ENCODE measurements at places on chromosomes 2 and 18. TPM values are rescaled to one million over a fixed set of nuclear protein-coding genes. Genes with fewer than 3 reads are reported as not detected.

- H3K36me3 ChIP-seq: no peaks in the 10 kb centered on the region
- no peak overlapping the region for H3K4me3 ChIP-seq
- no peak for DNase-seq
- H3K27me3 ChIP-seq: no peaks in the 10 kb centered on the region
Observed at GRCh38 chr2:219643788-219644398, 16.5 kb downstream of the SLC4A3 start.

GRCh38 chr2:116452651-116453050 lies 1361.8 kb upstream of the DDX18 start:
- H3K4me1 ChIP-seq: no peaks in the 10 kb centered on the region
- H3K27me3 ChIP-seq: no peaks in the 10 kb centered on the region
- no peak for DNase-seq
- no peaks in the 10 kb centered on the region for H3K36me3 ChIP-seq
- no peak overlapping the region for H3K27ac ChIP-seq

GRCh38 chr2:206443735-206444527 lies 599 bp downstream of the ADAM23 start:
- peak; percentile 25 for DNase-seq
- peaks cover 20% of the 10 kb centered on the region for H3K27me3 ChIP-seq
- H3K36me3 ChIP-seq: no peaks in the 10 kb centered on the region
- H3K4me3 ChIP-seq: peak overlapping the region; percentile 63
- H3K4me1 ChIP-seq: peaks cover 2% of the 10 kb centered on the region

DNA sequence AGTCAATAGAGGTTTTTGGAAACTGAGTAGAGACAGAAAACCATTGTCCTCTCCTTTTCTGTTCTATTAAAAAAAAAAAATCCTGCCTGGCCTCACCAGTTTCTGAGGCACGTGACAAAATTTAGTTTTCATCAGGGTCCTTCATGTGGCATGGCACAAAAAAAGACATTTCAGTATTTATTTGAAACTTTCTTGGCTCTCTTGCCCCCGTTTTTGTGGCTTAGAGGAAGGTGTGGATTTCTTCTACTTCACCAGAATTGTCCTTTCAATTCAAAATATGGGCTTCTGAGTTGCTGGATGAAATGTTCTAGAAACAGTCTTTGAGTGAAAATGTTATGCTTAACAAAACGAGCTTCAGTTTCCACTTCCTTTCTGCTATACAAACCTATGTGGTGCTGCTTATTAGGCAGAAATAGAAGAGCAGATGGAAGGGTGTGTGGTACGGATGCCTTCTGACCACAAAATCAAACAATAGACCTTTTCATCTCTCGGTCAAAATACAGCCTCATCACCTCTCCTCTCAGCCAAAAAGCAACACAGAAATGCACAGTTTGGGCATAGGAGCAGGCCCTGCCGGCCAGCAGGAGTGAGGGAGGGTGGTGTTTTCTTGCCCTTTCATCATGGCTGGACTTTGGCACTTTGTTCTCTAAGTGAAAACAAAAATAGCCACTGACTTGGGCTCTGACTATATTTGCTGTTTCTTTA lies 89.2 kb downstream of the SH3RF3 start:
- no peak overlapping the region for H3K4me3 ChIP-seq
- H3K27me3 ChIP-seq: no peaks in the 10 kb centered on the region
- H3K36me3 ChIP-seq: no peaks in the 10 kb centered on the region
- H3K27ac ChIP-seq: peak overlapping the region; percentile 79
- H3K4me1 ChIP-seq: peaks cover 29% of the 10 kb centered on the region

GRCh38 chr2:148720501-148721001 lies 76.0 kb downstream of the EPC2 start:
- H3K4me3 ChIP-seq: no peak overlapping the region
- H3K4me1 ChIP-seq: peaks cover 5% of the 10 kb centered on the region
- H3K36me3 ChIP-seq: no peaks in the 10 kb centered on the region
- no peak for DNase-seq
- H3K27me3 ChIP-seq: no peaks in the 10 kb centered on the region
- peak overlapping the region; percentile 6 for H3K27ac ChIP-seq

DNA sequence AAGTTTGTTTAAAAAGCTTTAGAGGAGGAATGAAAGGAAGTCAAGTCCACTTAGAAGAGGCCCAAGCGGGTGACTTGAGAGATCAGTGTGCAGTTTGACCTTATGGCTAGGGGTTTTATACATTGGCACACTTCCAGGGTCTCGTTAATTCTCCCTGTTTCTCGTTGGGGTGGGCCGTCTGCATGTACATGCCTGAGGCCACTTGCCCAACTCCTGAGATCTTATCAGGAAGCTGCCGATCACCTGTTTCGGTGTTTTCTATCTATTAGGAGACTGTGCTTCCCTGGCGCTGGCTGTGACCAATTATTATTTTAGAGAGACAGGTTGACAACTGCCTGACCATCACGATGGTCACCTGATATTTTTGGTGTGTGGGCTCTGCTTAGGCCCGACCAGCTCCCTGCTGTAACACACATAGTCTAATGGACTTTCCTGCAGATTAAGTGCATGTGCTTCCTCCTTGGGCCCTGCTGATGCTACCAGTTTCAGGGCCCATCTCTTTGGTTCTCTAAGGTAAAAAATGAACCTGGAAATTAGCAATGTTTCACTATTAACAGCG lies 31.0 kb upstream of the MSH6 start:
- no peaks in the 10 kb centered on the region for H3K4me1 ChIP-seq
- no peak overlapping the region for H3K27ac ChIP-seq
- H3K4me3 ChIP-seq: no peak overlapping the region
- H3K27me3 ChIP-seq: no peaks in the 10 kb centered on the region
- DNase-seq: no peak

DNA sequence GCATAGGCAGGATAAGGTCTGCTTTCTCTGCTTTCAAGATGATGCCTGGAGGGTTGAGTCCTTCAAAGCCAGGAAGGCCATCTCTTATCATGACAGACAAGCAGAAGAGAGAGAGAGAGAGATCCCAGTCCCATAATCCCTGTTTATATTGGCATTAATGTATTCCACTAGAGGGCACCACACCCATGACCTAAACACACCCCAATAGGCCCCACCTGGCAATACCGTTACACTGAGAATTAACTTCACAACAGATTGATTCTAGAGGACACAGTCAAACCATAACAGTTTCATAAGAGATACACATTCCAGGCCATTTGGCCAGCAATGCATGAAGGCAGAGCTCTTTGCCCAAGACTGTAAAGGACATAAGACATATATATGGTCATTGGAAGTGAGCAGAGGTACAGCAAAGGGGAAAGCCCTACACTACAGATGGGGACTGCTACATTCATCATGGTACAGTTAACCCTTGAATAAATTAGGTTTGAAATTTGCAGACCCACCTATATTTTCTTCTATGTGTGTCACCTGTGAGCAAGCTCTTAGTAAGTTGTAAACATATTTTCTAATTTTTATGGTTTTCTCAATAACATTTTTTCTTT lies 1516.1 kb downstream of the RPIA start:
- H3K4me3 ChIP-seq: no peak overlapping the region
- H3K27me3 ChIP-seq: no peaks in the 10 kb centered on the region
- no peak for DNase-seq

- H3K36me3 ChIP-seq: no peaks in the 10 kb centered on the region
- H3K4me3 ChIP-seq: no peak overlapping the region
- peak; percentile 15 for DNase-seq
- H3K27me3 ChIP-seq: peaks cover 78% of the 10 kb centered on the region
- no peak overlapping the region for H3K27ac ChIP-seq
Observed at GRCh38 chr18:57437766-57438671, 2.8 kb downstream of the ONECUT2 start.

GRCh38 chr2:217976301-217976700 lies 26.5 kb downstream of the TNS1 start:
- no peak overlapping the region for H3K4me3 ChIP-seq
- peaks cover 13% of the 10 kb centered on the region for H3K4me1 ChIP-seq
- no peaks in the 10 kb centered on the region for H3K36me3 ChIP-seq
- H3K27ac ChIP-seq: no peak overlapping the region

DNA sequence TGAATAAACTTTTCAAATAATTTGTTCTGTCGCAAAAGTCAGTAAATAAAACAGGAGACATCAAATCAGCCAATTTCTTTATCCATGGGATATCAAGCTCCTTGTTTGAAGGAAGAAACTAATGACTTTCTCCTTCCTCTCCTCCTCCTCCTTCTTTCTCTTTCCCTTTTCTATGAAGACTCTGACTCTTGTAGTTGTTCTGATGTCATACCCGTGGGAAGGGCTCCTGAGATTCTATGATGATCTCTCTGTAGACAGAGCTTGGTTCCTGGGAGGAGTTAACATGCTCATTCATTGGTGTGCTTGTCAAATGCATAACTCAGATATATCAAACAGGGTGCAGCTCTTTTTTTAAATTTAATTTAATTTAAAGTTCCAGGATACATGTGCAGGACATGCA lies 118.7 kb upstream of the KCTD1 start:
- no peak for DNase-seq
- H3K27me3 ChIP-seq: no peaks in the 10 kb centered on the region
- no peak overlapping the region for H3K4me3 ChIP-seq
- H3K4me1 ChIP-seq: no peaks in the 10 kb centered on the region
- H3K36me3 ChIP-seq: no peaks in the 10 kb centered on the region

- no peaks in the 10 kb centered on the region for H3K36me3 ChIP-seq
- no peak overlapping the region for H3K27ac ChIP-seq
- peaks cover 14% of the 10 kb centered on the region for H3K4me1 ChIP-seq
- H3K4me3 ChIP-seq: no peak overlapping the region
- DNase-seq: no peak
Observed at GRCh38 chr18:59001166-59001565, 136.5 kb downstream of the ZNF532 start.

DNA sequence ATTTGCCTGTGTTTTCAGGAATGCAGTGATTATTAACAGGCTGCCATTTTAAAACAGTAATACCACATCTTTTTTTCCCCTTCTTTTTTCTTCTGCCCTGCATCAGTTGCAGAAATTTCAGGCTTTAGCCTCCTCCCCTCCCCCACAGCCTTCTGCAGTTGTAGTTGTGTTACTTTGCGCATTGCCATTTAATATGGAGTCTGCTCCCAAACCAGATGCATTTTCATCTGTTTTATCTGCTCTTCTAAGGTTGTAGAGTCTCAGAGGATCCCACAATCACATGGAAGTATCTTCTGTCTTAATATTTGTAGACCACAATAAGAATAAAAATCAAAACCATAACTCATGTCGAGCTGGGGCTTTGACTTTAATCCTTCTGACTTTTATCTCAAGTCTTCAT lies 3.8 kb downstream of the ASXL3 start:
- no peak overlapping the region for H3K4me3 ChIP-seq
- H3K27me3 ChIP-seq: peaks cover 21% of the 10 kb centered on the region
- H3K27ac ChIP-seq: no peak overlapping the region
- peaks cover 2% of the 10 kb centered on the region for H3K4me1 ChIP-seq
- H3K36me3 ChIP-seq: no peaks in the 10 kb centered on the region

Gene ZSWIM2
- total RNA-seq: under 0.01 TPM

Gene CD302
- total RNA-seq: 9.4 TPM

Gene CACNB4
- 2.1 TPM for total RNA-seq

Gene RAB27B
- total RNA-seq: 0.77 TPM

Gene PJVK
- total RNA-seq: 4.3 TPM

Gene ERMN
- total RNA-seq: 0.17 TPM

Gene RAB6C
- total RNA-seq: not detected

Gene CRYGD
- total RNA-seq: not detected

Data from fibroblast of lung (primary cell).